Mammary epithelial cell (primary cell): ENCODE measurements at places on chromosomes 5 and 9.

DNA sequence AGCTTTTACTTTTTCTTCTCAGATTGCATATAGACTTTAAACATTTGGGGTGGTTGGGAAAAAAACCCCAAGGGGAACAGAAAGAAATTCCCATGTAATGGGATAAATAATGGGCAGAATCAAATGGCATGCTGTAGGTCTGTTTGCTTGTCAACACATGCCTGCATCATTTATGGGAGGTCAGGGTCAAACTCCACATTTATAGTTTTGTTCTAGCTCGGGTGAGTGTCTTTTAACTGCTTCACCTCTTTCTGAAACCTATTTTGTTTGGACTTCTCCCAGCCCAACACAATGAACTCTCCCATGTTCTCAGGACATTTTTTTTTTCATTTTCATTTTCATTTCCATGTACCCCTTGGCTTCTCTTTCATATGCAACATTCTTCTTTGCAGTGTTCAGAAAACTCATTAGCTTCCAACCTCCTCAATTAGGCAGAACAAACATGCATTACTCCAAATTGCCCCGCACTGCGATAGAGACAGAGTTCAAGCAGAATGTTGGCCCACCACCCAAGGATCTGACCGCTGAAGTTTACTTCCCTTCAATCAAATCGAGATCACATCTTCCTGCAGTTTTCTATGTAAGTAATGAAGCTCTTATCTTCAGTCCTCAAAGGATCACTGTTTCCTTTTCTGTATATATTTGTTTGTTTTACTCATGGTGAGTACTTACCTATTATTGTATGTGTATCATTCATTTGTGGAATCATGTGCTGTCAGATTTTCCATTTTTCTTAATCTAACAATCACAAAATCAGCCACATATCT, 354.6 kb downstream of the ZSWIM6 start:
- no peak for DNase-seq

GRCh38 chr5:56012281-56012963, 17.7 kb upstream of the IL6ST start:
- peak; percentile 60 for DNase-seq

GRCh38 chr5:115069087-115069968, 100.4 kb downstream of the TRIM36 start:
- peak; percentile 45 for DNase-seq

- DNase-seq, result no peak
These were observed 15.4 kb downstream of the LMAN2 start for GRCh38 chr5:177336112-177336511.

GRCh38 chr9:131056781-131057506, 39.4 kb upstream of the AIF1L start:
- no peak for DNase-seq

DNA sequence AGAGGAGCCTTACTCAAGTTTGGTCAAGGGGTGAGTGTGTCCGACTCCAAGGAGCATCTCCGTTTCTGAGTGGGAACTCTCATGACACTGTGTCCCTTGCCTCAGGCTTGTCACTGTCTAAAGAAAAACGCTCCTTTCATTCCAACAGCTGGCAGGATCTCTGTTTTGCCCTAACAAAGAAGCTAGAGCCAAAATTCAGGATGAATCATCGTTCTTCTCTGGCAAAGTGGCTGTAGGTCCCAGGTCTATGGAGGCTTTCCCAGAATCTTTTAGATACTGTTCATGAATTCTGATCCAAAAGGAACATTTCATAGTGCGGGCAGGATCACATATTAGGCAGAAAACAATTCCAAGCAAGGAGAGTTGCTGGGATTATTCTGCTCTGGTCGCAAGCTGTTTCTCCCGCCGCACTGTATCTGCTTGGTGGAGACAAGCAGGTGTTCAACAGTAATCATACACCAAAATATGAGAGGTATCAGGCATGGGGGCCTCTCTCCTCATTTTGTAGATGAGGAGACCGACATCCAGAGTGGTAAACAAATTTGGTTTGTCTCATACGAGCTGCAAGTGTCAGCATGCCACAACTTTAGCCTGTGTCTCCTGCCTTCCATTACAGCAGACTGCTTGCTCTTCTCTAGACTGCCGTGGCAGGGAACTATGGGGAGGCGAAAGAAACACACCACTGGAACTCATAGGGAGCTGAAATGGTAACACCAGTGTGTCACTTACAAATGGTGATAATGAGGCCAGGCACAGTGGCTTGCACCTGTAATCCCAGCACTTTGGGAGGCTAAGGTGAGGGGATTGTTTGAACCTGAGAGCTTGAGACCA, 72.6 kb downstream of the ENTREP1 start:
- no peak for DNase-seq

GRCh38 chr5:55994495-55994997, at the start of gene IL6ST:
Gene IL6ST, minus strand, starts transcription at chr5:55994963. Its CDS starts 18,685 bp downstream, at chr5:55976278.
- DNase-seq, result peak; percentile 83

DNA sequence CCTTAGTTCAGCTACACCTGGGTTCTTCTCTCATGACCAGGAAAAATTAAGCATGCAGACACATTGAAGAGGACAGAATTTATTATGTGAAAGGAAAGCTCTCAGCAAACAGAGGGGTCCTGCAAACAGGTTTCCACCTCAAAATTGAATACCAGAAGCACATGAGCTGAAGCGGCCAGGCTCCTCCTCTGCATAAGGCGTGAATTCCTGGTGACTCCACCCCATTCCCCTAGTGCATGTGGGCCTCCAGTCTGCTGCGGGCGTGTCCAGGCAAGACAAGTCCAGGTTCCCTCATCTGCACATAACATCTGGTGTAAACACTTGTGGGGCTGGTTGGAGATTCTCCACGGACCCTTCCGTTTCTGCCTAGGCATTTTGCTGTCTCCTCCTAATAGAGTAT, 1156.4 kb downstream of the FOXD4L5 start:
- no peak for DNase-seq

DNA sequence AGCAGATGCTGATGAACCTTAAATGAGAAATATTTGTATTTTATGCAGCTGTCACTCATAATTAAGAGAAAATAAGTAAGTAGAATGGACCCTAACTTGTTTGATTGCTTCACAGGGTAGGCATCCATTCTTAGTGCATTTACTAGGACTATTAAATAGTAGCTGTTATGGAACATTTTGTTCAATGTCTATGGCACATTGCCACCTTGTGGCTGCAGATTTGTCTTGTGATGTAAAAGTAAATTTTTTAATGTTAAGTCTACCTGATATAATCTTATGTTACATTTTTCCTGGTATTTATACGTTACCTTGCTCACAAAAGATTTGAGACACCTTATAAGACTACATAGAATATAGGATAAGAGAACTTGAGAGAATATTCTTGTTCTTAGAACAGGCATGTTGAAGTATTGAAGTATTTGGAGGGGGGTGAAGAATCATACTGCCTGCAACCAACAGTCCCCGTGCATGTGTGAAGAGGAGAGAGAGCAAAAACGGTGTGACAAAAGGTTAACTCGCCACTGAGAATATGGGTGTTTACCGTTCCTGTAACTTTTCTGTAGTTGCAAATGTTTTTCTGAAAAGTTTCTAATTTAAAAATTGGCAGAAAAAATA, 161.1 kb downstream of the MAST4 start:
- DNase-seq, result peak; percentile 34

- DNase-seq, result no peak
These were observed 2.0 kb upstream of the PCDH12 start for GRCh38 chr5:141960018-141960417.

DNA sequence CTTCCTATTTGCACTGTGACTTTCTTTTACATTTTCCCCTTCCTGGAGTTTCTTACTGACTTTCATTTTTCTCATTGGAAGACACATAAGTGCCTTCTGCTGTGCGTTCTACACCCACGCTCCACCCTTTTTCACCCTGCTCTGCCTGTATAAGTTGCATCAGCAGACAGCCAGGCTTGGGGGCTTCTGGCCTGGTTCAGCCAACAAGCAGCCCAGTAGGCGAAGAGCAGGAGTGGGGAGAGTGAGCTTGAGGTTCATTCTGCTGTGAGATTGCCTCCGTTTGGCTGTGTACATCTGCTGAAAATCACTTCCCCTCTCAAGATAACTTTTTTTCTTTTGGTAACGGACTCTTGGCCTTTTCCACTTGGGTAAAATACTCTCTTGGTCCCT, 38.4 kb downstream of the RASGRF2 start:
- DNase-seq, result no peak

- DNase-seq, result no peak
These were observed 235.9 kb downstream of the SEC61B start for GRCh38 chr9:99457981-99458380.

DNA sequence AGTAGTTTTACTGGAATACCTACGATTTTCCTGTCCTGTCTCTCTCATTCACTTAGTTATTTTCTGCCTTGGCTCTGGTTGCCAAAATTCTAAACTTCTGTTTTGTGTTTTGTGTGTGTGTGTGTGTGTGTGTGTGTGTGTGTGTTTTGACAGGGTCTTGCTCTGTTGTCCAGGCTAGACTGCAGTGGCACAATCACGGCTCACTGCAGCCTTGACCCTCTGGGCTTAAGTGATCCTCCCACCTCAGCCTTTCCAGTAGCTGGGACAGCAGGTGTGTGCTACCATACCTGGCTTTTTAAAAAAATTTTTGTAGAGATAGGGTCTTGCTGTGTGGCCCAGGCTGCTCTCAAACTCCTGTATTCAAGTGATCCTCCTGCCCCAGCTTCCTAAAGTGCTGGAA, 17.2 kb downstream of the UBE2D2 start:
- DNase-seq, result no peak

GRCh38 chr9:37025071-37025822, 8.8 kb downstream of the PAX5 start:
- no peak for DNase-seq

- DNase-seq, result no peak
These were observed 1.6 kb upstream of the MEF2C start for GRCh38 chr5:88884608-88884877.

- no peak for DNase-seq
These were observed 615.7 kb upstream of the ARRDC3 start for GRCh38 chr5:91998774-91999173.

DNA sequence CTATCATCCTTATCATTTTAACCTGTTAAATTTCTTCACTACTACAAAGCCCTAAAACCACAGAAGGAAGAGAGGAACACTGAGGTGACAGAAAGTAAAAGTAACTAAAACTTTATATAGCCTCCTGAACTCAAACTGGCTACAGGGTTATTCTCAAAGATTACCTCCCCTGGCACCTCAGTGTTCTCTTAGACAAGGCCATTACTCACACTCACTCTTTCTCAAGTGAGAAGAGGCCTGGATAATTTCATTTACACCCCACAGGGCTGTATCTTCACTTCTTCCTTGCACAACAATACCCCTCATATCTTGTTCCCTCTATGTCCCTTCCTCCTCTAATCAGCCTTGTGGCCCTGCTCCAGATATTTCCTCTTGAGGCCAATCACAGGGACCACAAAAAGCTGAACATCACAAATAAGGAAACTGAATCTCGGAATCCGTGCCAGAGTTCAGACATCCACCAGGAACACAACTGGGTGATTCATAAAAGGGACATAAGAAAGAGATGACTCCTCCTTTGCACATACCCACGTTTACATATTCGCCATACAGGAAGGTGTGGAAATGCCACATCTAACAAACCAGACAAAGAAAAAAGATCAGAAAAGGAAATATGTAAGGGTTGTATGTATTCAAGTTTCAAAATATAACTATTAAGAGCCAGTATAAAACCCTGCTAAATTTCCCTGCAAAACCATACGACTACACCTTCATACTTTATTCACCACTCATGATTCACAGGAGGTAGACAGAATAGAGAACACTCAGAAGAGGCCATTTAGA, 1.7 kb upstream of the KLHL3 start:
- no peak for DNase-seq

DNA sequence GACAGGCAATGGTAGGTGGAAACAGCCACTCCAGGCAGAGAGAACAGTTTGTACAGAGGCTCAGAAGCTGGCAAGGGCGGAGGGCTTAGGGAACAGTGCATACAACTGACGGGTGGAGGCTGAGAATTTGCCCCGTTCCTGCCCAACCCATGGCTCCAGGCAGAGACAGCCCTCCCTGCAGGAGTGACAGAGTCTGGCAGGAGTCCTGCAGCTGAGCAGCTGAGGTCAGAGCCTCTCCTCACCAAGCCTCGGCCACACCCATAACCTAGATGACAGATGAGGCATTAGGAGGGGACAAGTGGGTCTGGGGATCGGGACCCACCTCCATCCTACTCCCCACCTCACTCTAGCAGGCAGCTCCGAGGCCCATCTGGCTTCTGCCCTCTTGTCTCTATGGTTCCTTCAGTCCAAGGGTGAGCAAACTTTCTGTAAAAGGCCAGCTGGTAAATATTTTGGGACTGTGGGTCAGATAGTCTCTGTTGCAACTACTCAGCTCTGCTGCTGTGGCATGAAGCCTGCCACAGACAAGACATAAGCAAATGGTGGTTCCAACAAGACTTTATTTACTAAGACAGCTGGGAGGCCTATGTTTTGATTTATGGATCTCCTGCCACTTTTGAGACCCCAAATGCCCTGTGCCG, 83.7 kb downstream of the SH3TC2 start:
- DNase-seq, result peak; percentile 74

GRCh38 chr9:2216591-2216990, 201.4 kb downstream of the SMARCA2 start:
- peak; percentile 89 for DNase-seq

DNA sequence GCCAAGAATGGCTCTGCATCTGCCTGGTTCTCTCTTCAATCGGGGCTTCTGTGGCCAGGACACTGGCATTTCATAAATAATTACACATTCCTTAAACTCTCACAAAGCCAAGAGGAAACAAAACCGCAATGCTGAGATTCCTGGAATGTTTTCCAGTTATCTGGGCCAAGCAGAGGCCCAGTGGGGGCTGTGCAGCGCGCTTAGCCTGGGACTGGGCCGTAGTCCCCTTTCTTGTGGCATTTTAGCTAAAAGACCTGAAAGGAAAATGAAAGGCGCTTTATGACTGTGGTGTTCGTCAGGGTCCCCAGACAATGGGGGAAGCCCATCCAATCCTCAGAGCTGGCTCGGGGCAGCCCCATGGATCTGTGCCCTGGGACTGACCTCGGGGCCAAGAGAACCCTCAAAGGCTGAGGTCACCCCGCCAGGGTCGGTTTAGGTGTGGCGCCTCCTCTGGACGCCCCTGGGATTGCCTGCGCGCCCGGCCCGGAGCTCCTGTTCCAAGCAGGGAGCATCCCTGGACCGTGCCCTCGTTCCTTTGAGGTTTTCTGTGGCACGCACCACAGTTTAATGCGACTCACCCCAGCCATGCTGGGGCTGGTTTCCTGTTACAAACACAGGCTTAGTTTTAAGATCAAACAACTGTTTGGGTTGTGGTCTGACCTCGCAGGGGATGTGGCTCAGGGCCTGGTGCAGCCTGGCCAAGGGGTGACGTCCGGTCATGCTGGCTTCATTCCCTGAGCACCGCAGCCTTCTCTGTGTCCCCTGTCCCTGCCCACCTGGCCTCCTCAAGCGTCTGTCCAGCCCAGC, 51.5 kb upstream of the NKD2 start:
- DNase-seq, result peak; percentile 46

DNA sequence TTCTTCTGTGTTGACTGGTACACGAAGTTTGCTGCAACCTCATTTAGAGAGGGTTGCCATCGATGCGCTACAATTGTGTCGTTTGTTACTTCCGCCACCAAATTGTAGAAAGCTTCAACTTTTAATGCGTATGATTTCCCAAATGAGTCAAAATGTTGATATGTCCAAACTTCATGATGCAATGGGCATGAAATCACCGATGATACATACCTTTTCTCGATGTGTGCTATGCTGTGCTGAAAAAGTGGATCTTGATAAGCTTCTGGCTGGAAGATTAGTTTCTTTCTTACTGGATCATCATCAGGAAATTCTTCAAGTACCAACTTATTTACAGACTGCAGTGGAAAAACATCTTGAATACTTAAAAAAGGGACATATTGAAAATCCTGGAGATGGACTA, 65.7 kb downstream of the TMEM38B start:
- no peak for DNase-seq

- no peak for DNase-seq
These were observed 79.4 kb downstream of the FAM114A2 start for GRCh38 chr5:153959134-153959957.

GRCh38 chr5:126995689-126996088, 34.7 kb downstream of the MARCHF3 start:
- no peak for DNase-seq
